ENCODE measurements at places on chromosomes 4 and X. TPM values are rescaled to one million over a fixed set of nuclear protein-coding genes. Genes with fewer than 3 reads are reported as not detected.

The PDZD4 gene
- 1.0 TPM for total RNA-seq

DNA sequence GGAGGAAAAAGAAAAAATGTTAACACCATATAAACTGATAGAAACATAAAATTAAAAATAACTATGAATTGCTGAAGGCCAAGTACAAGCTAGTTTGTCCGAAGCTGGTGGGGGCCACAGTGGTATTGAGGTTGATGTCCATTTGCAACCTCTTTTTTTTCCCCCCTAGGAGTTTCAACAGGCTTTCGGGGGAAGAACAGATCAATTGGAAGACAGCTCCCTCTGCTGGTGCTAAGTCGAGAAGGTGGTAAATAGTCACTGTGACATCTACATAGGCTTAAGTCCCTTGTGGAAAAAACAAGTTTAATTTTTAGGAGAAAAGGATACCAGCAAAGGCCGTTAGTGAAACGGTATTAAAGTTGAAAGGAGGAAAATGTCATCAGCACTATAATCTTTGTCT, 115.7 kb upstream of the ZXDA start:
- DNase-seq = peak; percentile 37

DNA sequence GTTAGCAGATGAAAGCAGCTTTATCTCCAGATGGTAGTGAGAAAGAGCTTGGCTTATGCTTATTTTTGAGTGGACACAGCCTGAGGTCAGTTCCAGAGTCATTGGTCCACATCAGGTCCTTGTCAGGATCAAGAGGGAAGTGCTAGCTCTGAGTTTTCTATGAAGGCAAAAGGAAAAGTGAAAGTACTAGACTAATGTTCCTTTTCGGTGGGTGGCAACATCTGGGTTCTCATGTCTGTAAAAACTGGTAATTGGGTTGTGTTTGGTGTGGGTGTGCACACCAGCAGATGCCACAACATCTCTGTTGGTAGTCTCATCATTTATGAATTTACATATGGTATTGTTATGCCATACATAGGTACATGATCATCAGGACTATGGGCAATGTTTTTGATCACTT, 210.5 kb downstream of the PWWP3B start:
- DNase-seq = no peak

DNA sequence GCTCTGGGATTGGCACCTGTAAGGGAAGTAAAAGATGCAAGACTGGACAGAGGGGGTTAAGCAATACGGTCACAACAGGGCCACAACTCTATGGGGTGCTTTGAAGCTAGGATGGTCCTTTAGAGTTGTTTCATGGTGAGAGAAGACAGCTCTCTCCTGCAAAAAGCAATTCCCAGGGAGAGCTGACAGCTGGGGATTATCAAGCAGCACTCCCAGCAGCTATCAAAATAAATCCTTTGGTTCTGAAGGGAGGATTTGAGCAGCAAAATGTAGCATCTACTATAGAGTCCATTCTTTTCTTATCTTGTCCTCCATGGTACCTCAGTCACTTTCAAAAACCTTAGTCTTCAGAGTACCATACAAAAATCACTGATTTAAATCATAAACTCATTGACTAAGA, 35.1 kb upstream of the AP1AR start:
- DNase-seq = no peak

DNA sequence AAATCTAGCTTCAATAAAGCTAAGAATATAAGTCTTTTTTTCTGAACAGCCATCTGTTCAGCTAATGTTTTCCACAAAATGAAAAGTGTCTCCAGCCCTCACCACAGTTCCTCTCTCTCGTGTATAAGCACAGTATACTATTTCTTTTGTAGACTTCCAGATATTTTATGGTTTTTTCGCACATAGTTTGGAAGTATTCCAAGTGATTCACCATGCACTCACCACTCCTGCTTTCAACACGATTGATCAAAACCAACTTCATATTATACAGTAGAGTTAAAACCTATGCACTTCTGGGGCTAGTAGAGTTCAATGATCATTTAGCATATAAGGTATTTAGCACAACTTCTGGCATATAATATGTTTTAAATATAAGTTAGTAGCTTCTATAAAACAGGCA, 105.8 kb upstream of the DCAF12L1 start:
- no peak for DNase-seq

The DKK2 gene
- 0.34 TPM for total RNA-seq

DNA sequence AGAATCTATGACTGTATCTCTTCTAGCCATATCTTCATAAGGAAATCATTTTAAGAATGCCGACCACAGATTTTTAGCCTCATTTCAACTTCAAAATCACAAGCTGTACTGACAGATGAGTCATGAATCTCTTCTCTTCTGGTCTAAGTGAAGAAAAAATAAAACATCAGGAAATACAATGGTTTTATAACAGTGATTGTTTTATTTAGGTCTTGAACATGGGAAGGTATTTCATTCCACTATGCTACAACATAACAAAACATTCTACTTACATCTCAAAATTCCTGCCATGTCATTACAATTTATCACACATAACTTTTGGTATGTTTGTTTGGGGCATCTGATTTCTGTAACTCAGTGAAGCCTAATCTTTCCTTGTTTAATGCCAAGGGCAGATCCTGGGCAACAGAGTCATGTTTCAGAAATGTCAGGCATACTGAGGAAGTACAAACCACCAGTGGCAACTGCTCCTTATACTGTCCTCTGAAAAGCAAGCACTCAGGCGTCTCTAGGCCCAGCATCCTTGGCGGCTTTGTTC, 325.0 kb downstream of the PDHA2 start:
- no peak for DNase-seq

DNA sequence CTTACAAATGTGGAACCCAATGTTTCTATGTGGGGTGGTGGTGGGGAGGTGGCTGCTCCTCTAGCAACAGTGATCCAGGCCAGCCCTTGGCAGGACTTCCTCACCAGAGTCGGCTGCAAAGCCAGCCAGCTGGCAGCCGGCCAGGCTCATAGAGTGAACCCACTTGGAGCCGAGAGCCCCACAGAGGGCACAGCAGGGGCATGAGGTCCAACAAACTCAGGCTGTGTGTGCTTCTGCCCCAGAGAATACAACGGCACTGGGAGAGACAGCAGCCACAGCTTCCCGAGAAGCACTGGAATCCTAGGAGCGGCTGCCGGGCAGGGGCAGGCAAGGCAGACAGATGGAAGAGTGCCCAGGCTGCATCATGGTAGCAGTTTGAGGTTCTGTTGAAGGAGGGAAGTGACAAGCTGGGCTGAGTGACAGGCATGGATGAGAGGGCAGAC, 23.5 kb upstream of the SOWAHD start:
- DNase-seq = peak; percentile 33
